ENCODE measurements at places on chromosomes 13 and 19. TPM values are rescaled to one million over a fixed set of nuclear protein-coding genes. Genes with fewer than 3 reads are reported as not detected.

DNA sequence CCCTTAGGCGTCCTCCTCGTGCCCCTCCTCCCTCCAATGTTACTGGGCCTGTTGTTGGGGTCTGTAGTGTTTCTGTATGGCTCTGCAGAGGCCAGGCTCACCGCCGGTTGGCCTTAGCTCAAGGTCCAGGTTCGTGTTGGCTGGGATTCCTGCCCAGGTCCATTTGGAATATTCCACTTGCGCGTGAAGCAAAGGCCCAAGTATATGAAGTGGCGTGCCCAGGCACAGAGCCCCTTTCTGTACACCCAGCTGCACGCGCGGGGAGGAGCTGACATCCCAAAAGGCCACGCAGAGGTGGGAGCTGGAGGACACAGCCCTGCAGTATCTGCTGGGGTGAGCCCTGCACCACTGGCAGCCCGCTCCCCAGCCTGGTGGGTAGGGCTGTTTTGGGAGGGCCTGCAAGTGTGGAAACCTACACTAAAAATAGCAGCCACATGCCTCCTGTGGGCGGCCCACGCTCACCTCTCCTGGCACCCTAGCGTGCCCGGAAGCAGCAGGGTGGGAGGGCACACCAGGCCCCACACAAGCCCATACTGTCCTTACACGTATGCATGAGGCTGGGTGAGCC is 30.2 kb downstream of the CRTC1 start:
- no peaks in the 10 kb centered on the region for H3K27me3 ChIP-seq
- H3K4me3 ChIP-seq, result no peak overlapping the region
- no peaks in the 10 kb centered on the region for H3K4me1 ChIP-seq
- H3K27ac ChIP-seq, result no peak overlapping the region

The CYP2A6 gene
- total RNA-seq, result not detected

The NXNL1 gene
- total RNA-seq, result not detected

The LILRB2 gene
- total RNA-seq, result not detected

The METTL21C gene
- total RNA-seq, result not detected

The ZNF492 gene
- total RNA-seq, result 0.65 TPM

- H3K4me1 ChIP-seq, result peaks cover 8% of the 10 kb centered on the region
- no peak overlapping the region for H3K4me3 ChIP-seq
- H3K36me3 ChIP-seq, result no peaks in the 10 kb centered on the region
- DNase-seq, result no peak
- no peak overlapping the region for H3K27ac ChIP-seq
These were observed 3.1 kb downstream of the ARHGEF18 start for GRCh38 chr19:7351861-7352260.

The CATSPERD gene
- not detected for total RNA-seq

GRCh38 chr13:111074826-111075225 is 40.3 kb upstream of the ARHGEF7 start:
- H3K27me3 ChIP-seq, result peaks cover 4% of the 10 kb centered on the region
- H3K4me3 ChIP-seq, result no peak overlapping the region
- H3K36me3 ChIP-seq, result no peaks in the 10 kb centered on the region
- no peak for DNase-seq
- no peak overlapping the region for H3K27ac ChIP-seq
- H3K4me1 ChIP-seq, result no peaks in the 10 kb centered on the region

DNA sequence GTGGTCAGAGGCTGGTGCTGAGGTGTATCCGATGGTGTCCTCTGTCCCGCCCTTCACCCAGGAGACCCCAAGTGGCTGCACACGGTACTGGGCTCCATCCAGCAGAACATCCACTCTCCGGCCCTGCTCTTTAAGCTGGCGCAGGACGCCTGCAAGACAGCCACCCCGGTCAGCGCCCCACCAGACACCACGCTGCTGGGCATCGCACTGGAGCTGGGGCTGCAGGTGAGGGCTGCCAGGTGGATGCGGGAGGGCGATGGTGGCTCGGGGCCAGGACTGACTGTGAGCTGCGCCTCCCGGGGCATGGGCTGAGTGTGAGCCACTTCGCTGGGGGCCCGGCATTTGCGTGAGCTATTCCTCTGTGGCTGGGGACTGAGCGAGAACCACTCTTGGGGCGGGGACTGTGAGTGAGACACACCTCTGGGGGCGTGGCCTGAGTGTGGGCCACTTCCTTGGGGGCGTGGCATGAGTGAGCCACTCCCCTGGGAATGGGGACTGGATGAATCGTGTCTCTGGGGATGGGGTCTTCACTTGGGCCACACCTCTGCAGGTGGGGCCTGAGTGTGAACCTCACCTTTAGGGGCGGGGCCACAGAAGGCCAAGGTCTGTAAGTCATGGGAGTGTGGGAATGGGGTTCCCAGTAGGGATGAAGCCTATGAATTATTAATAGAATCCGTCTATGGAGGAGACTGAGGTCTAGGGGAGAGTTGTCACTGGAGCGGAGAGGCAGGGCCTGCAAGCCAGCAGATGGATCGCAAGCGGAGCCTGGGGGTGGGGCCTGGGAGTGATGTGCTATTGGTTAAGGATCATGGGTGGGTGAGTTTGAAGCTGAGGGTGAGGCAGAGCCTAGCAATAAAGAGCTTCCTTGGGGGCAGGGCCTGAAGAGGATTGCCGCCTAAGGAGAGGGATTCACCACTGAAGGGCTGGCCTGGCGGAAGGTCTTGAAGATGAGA is 30.5 kb downstream of the ZSWIM4 start:
- H3K27me3 ChIP-seq, result no peaks in the 10 kb centered on the region
- no peak overlapping the region for H3K27ac ChIP-seq
- H3K36me3 ChIP-seq, result peaks cover 14% of the 10 kb centered on the region
- H3K4me1 ChIP-seq, result peaks cover 15% of the 10 kb centered on the region

- DNase-seq, result no peak
- H3K4me3 ChIP-seq, result no peak overlapping the region
- H3K36me3 ChIP-seq, result no peaks in the 10 kb centered on the region
- no peak overlapping the region for H3K27ac ChIP-seq
- no peaks in the 10 kb centered on the region for H3K27me3 ChIP-seq
- no peaks in the 10 kb centered on the region for H3K4me1 ChIP-seq
These were observed 320.3 kb downstream of the SHISA2 start for GRCh38 chr13:25731536-25731935.

- no peaks in the 10 kb centered on the region for H3K27me3 ChIP-seq
- no peaks in the 10 kb centered on the region for H3K4me1 ChIP-seq
- H3K27ac ChIP-seq, result no peak overlapping the region
These were observed 4.3 kb upstream of the SIX5 start for GRCh38 chr19:45773384-45773783.

DNA sequence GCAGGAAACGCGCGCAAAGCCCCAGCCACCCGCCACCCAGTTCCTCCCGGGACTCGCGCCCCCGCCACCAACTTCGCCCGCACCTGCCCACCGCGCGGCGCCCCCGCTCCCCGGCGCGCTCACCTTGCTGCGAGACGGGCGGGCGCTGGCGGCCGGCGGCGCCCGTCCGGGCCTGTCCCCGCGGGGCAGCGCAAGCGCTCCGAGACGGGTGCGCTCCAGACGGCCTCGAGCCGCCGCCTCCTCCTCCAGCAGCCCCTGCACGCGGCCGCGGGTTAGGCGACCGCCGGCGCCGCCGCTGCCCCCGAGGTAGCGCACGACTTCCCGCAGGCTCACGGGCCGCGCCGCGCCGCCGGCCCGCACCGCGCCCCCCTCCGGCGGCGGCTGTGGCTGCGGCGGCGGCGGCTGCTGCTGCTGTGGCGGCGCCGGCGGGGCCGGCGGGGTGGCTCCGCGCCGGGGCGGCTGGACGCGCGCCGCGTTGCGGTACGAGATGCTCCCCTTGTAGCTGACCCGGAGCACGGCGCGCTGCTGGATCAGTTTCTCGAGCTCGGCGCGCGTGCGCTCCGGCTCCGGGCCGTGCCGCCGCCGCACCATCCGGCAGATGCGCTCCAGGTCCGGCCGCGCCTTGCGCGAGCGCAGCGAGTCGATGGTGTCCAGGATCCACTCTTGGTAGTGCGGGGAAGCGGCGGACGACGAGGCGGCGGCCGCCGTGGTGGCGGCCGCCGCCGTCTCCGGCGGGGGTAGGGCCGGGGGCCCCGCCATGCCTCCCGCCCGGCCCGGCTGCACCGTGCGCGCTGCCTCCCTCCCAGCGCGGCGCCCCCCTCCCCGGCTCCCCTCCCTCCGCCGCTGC is 666 bp downstream of the SAMD1 start:
- H3K27ac ChIP-seq, result peak overlapping the region; percentile 36
- peak; percentile 83 for DNase-seq
- no peaks in the 10 kb centered on the region for H3K27me3 ChIP-seq
- peaks cover 3% of the 10 kb centered on the region for H3K4me1 ChIP-seq
- peak overlapping the region; percentile 84 for H3K4me3 ChIP-seq

- peaks cover 26% of the 10 kb centered on the region for H3K27me3 ChIP-seq
- H3K27ac ChIP-seq, result no peak overlapping the region
- H3K4me3 ChIP-seq, result no peak overlapping the region
- no peaks in the 10 kb centered on the region for H3K4me1 ChIP-seq
- no peaks in the 10 kb centered on the region for H3K36me3 ChIP-seq
These were observed 14.2 kb downstream of the HPN start for GRCh38 chr19:35055715-35056179.

GRCh38 chr13:74015137-74015536 is 119.1 kb downstream of the KLF12 start:
- H3K27me3 ChIP-seq, result no peaks in the 10 kb centered on the region
- peak; percentile 28 for DNase-seq
- no peak overlapping the region for H3K27ac ChIP-seq
- no peaks in the 10 kb centered on the region for H3K36me3 ChIP-seq
- no peaks in the 10 kb centered on the region for H3K4me1 ChIP-seq

The PNMA8A gene
- 0.76 TPM for total RNA-seq
